ENCODE measurements at places on chromosomes 5 and 9.

- peak; percentile 19 for DNase-seq
Observed at GRCh38 chr9:121322037-121322736, 47.9 kb downstream of the STOM start.

DNA sequence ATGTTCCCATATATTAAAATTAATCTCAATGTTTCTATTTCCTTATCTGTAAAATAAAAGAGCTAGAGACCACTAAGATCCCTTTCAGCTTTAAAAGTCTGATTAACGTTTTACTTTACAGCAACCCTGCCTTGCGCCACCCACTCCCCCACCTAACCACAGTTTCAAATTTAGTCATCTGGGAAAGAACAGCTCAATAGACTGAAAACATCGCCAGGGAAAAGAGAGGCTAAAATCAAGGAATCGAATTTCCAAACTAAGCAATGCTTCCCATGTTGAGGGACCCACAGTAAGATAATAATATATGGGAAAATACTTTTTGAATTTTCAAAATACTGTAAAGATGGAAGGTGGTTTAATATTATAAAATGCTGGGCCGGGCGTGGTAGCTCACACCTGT lies 6.6 kb downstream of the SAXO1 start:
- DNase-seq, result no peak

GRCh38 chr9:122383992-122384461 lies 13.2 kb downstream of the PTGS1 start:
- peak; percentile 82 for DNase-seq

- DNase-seq, result no peak
Observed at GRCh38 chr5:37090781-37091180, 158.4 kb downstream of the CPLANE1 start.

GRCh38 chr9:120386390-120387131 lies 193.4 kb downstream of the CDK5RAP2 start:
- DNase-seq, result no peak

DNA sequence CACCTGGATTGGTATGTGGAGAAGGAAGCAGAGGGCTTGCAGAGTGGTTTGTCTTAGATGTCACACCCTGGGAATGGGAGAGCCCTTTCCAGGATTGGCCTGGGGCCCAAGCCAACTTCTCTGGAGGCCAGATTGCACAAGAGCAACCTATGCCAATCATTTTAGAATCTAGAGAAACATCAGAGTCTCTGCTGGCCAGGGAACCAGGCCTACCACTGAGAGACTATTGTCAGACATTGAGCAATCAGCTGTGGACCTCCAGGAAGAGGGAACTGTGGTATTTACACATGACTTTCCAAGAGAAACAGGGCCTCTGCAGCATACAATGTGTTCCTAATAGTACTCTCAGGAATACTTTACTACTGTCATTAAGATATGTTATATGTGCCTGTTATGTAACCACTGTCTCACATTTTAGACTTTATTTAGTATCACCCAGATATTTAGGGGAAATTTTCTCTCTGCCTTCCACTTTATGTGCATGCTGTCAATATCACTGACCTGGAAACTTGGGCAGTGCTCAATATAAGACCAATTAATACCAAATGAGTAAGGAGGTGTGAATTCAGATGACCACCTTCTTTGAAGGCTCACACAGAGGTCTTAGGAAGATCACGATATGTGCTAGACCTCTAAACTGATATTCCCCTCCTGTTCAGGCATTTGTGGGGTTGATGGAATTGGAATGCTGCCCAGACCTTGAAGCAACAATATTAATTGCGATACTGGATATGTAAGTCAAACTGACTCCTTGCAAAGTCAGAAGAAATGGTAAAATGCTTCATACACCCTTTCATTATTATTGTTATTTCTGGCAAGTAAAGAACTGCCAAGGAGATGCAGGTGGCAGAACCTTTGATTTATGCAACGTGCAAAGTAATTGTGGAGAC lies 20.5 kb upstream of the CCL28 start:
- no peak for DNase-seq

DNA sequence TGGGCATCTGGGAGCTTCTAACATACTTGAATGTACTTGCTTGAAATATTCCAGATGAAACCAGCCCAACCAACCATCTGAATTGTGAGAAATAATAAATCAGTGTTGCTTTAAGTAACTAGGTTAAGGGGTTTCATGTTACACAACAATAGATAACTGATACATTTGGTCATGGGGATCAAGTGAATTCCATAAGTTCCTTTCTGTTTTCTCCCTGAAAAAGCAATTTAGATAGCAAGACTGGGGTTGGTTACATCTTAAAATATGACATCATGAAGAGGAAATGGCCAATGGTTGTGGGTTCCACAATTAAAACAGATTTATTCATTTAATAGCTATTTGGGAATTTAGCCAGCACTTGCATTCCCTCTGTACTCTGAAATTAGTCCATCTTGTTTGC lies 559.7 kb downstream of the TLR4 start:
- no peak for DNase-seq

DNA sequence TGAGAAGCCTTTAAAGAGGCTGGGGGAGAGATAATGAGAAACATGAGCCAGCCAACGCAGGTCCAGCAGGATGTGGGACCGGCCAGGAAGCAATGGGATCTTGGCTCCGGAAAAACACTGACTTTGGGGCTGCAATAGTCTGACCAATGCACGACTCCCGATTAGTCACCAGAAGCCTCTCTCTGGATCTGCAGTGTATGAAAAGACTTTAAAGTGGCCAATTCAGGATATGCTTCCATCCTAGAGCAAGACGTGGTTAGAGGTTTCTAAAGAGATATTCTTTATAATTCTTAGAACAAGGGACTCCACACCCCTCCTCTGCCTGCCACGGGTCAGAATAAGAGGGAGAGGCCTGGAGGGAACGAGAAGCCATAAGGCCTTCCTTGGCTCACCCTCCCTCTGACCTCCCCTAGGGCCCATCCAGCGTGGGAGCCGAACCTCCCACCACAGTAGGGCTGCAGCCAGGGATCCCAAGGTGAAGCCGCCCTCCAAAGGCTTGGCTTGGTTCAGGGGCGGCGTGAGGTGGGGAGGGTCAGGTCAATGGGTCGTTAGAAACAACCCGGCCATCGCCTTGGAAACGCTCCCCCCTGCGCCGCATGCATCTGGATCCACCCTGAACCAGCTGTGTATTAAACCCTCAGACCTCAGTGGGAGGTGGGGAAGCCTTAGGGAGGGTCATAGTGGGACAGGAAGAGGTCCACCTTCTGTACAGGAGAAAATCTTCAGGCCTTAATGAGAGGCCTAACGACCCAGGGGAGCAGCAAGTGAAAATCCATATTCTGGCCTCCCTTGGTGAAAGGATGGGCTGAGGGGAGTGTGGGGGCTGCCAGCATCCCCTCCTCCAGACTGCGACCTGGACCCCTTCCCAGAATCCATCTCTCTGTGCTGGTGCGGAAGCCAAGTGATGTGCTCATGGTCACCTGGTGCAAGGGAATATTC lies 11.1 kb downstream of the FGF1 start:
- DNase-seq, result no peak

DNA sequence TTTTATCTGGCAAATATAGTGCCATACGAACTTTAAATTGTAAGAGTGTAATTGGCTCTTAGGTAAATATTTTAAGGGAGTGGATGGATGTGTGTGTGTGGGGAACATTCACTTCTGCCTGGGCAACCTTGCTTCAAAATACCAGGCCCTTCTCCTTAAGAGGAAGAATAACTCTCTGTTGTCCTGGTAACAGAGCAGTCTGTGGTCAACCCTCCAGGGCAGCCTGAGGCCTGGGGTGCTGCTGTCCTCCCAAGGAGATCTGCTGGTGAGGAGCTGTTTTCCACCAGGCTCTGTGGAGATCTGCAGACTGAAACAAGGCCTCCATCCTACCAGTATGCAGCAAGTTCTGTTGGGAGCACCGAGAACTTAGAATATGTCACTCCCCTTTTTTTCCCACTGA lies 325.2 kb downstream of the PSAT1 start:
- no peak for DNase-seq

GRCh38 chr5:76704131-76704663 lies 11.7 kb upstream of the F2R start:
- no peak for DNase-seq

GRCh38 chr5:34970552-34970951 lies 41.2 kb downstream of the DNAJC21 start:
- no peak for DNase-seq

DNA sequence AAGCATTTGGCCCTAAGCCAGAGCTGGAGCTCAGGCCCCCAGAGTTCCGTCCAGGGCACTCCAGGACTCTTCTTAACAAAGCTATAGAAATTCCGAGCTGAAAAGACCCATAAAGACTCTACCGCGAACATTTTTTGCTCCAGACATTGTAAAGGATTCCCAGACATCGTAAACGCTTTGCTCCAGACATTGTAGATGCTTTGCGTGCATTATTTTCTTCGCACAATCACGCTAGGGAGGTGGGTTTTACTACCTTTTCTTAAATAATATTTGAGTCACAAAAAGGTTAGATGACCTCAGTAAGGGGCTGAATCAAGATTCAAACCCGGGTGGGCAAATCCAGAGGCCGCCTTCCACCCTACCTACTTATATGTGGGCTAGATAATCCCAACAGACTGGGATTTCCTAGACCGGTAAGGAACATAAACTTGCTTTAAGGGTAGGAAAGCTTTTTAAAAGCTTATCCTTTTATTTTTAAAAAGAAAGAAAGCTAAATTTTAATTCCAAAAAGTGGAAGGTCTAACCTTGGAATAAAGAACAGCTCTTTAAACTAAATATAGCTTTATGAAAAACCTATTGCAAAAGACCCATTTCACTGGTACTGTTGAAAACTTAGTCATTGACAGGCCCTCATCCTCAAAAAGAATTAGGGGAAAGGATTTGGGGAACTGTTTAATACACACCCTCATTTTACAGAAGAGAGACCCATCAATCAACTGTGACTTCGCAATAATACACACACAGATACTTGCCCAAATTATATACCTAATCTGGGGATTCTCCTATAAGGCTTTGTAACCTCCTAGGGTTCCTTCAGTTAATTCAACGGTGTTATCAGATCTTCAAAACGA lies 822 bp upstream of the TNIP1 start:
- DNase-seq, result peak; percentile 43

- DNase-seq, result no peak
Observed at GRCh38 chr5:16897284-16897704, 38.8 kb downstream of the MYO10 start.

DNA sequence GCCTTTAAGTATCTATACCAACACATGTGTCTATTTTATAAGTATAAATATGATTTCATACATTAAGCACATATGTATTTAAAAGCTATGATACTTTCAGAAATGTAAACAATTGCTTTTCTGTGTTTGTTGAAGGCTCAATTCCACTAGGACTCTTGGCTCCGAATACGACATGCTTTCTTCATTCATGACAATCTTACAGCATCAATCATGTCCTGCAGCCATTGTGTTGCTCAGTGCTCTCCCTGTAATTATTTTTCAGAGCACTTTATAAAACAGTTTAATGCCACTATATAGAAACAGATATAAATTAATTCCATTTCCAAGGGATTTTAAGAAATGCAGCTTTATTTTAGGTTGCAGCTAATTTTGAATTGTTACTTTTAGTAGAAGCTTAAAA lies 167.3 kb downstream of the TAF11L14 start:
- DNase-seq, result no peak

- DNase-seq, result no peak
Observed at GRCh38 chr5:122404018-122404417, 92.0 kb downstream of the SNCAIP start.

GRCh38 chr5:32096891-32097595 lies 77.1 kb downstream of the GOLPH3 start:
- no peak for DNase-seq

- DNase-seq, result no peak
Observed at GRCh38 chr9:98573749-98574278, 134.9 kb downstream of the GABBR2 start.

DNA sequence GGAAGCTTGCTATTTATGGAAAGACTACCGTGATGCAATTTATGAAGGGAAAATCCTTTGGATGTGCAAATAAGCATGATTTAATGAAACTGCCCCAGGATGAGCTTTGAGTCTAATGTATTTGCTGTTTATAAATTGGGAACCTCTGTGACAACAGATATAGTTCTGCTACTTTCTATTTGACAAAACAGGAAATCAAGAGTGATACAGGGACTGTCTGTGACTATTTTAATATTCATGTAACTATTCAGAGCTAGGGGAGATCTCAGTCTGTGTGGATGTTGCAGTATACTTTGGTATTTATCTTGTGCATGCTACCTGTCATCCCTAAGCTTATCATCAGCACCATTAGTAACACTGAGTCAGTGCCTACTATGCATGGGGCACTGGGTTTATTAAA lies 132.1 kb downstream of the PDZD2 start:
- DNase-seq, result no peak

DNA sequence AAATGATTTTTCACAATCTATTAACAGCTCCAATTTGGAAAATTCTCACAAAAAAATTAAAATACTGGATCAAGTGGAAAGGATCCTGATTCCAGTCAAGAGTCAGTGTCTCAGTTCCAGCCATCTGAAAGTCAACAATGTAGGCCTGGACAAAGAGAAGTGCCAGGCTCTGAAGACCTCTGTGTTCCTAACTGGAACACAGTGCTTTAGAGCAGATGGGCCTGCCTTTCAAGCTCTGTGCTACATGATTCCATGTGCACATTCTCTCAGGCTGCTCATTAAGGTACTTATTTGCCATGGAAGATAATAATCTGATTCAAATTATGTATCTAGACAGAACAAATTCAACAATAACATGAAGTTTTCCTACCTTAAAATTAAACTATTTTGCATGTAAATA lies 30.2 kb upstream of the ALDH1A1 start:
- peak; percentile 38 for DNase-seq

- DNase-seq, result no peak
Observed at GRCh38 chr9:38162332-38163211, 93.5 kb upstream of the SHB start.

All from ACHN (cell line).